ENCODE measurements at places on chromosomes 5 and 9.
A peak's percentile ranks its signal among the peaks of the same experiment; 100 is the strongest.

DNA sequence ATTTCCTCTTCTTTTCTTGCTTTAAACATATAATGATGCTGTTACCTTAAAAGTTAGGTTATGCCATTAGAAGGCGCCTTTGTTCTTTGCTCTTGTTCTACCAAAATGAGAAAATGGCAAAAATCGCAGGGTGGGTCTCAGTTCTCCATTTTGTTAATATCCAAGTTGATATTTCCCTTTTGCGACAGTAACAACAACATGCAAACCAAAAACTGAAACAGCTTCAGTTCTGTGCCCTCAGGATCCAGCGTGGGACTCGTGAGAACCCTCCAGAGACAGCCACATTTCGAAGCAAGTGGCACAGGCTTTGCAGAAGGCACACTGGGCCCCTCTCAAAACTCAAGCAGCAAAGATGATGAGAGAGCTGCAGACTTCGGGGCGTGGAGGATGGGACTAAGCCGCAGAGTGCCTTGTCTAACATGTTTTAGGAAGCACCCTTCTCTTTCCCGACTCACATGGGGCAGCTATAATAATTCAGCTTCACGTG, 33.0 kb upstream of the LCP2 start:
- DNase-seq, result peak; percentile 21

DNA sequence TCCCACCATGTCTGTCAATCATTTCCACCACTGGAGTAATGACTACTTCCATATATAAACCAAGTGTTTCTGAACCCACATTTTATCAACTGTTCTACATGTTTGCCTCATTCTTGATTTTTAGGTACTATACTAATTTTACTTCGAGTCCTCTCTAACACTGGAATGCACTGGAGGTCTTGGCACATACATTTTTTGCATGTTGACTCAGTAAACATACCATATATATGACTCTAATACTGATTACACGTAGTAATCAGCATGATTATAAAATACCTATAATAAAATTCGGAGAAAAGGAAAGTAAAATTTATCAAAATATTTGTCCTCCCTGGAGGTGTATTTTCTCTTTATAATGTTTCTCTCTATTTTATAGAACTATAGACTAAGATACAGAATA, 621.7 kb upstream of the NUDT12 start:
- no peak for DNase-seq

DNA sequence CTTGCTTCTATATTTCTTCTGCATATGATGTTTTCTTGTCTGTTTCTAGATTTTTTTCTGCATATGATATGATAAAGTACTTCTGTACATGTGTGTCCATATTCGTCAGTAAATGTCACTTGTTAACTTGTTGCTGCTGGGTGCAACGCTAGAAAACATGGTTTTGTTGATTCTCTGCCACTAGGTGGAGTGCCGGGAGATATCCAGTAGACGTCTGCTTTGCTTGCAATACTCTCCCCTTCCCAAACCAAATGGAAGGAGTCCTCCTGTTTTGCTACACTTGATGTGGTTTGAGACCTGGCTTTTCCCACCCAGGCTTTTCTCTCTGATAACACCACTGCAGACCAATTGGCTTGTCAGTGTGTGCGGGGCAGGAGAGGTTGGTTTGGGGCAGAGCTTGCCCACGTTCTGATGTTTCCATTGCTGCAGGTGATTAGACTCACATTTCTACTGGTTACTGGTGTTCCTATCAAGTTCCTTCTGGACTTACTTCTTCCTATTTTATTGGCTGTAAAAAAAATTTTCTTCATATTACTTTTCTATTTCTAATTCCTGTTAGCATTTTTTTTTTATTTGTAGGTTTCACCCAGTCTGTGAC, 900.0 kb upstream of the CDH10 start:
- DNase-seq, result no peak

DNA sequence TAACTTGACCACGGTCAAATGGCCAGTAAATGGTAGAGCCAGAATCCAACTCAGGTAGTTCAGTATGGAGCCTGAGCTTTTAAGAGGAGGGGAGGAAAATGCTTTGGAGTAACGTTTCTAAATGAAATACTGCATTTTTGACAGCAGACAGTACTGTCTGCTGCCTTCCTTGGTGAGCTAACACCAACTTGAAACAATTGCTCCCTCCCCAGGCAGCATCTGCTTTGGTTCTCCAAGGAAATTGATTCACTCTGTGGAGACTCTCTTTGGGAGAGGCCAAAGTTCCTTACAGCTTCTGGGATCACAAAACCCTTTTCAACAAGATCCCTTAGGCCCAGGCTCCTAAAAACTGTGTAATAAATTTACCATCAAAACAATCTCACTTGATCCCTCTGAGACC, 75.2 kb upstream of the SSBP2 start:
- no peak for DNase-seq

GRCh38 chr9:6305954-6306563, 22.1 kb upstream of the TPD52L3 start:
- DNase-seq, result no peak

GRCh38 chr9:114486205-114486963, 18.9 kb downstream of the WHRN start:
- DNase-seq, result no peak

GRCh38 chr9:71921190-71921814, 9.9 kb downstream of the C9orf85 start:
- DNase-seq, result no peak

DNA sequence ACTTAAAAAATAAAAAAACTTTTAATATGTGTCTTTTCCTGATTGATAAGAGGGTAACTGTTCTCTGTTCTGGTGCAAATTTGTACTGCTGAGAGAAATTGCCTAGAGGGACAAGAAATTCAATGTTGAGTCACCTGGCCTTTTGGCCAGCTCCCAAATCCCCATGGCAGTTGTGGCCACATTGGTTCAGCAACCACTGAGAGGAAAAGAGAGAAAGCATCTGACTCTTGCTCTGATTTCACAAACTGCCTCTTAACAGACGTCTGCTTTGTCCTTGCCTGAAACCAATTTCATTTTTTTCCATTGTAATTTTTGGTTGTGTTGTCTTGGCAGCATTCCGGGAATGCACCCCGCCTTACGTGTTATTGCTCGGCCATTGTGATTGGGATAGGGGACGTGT, 42.4 kb downstream of the NTRK2 start:
- no peak for DNase-seq

DNA sequence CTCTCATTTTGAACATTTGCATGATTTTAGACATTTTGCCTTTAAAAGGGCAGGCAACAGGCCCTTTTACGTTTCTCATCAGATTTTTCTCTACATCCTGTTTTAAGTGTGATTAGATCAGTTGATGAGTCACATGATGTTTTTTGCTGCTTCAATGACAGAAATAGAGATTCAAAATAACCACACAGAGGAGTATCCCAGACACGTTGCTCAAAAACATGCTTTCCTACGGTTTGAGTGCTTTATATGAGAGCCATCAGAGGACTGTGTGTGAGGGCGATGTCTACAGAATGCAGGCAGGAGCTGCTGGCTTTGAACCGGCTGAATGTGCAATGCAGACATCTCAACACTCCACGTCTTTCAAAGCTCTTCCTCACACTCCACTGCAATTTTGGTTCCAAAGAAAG, 42.1 kb downstream of the OTULIN start:
- DNase-seq, result peak; percentile 18

GRCh38 chr5:144196612-144197011, 25.9 kb downstream of the KCTD16 start:
- no peak for DNase-seq

DNA sequence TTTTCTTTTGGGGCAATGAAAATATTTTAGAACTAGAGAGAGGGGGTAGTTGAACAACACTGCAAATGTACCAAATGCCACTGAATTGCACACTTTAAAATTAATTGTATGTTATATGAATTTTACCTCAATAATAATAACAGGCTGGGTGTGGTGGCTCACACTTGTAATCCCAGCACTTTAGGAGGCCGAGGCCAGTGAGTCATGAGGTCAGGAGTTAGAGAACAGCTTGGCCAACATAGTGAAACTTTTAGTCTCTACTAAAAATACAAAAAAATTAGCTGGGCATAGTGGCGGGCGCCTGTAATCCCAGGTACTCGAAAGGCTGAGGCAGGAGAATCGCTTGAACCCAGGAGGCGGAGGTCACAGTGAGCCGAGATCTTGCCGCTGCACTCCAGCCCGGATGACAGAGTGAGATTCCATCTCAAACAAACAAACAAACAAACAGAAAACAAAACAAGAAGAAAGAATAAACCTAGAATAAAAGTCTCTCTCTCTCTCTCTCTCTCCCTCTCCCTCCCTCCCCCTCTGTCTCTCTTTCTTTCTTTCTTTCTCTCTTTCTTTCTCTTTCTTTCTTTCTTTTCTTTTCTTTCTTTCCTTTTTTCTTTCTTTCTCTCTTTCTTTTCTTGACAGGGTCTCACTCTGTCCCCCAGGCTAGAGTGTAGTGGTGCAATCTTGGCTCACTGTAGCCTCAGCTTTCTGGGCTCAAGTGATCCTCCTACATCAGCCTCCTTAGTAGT, 91.1 kb downstream of the BASP1 start:
- no peak for DNase-seq

GRCh38 chr5:132136906-132137305, 63.3 kb downstream of the CSF2 start:
- no peak for DNase-seq

- DNase-seq, result no peak
Observed at GRCh38 chr9:18810581-18810980, 222.4 kb downstream of the SAXO1 start.

GRCh38 chr5:176875783-176876505, 23.2 kb downstream of the HK3 start:
- no peak for DNase-seq

GRCh38 chr9:107161338-107161737, 121.7 kb upstream of the RAD23B start:
- no peak for DNase-seq

- DNase-seq, result no peak
Observed at GRCh38 chr5:142316051-142316450, 8.8 kb downstream of the SPRY4 start.

GRCh38 chr5:43301653-43302091, 11.5 kb downstream of the HMGCS1 start:
- no peak for DNase-seq

DNA sequence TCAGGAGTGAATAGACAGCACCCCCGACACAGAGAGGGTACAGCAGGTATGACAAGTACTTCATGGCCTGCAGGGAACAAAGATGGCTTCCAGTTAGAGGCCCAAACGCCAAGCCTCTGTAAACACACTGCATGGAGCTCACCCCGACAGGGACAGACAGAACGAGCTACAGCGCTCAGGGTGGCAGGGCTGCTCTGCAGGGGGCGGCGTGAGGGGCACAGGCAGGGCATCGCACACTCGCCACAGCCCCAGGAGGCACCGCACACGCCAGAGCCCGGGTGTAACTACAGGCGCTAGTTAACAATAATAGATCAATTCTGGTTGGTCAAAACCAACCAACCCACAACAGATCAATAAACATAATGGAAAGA, 21.1 kb downstream of the CLPTM1L start:
- DNase-seq, result no peak

GRCh38 chr5:61686491-61687257, 354.6 kb downstream of the ZSWIM6 start:
- DNase-seq, result no peak

All from effector memory CD8-positive, alpha-beta T cell (primary cell).